ENCODE measurements at places on chromosomes 6 and 20.

DNA sequence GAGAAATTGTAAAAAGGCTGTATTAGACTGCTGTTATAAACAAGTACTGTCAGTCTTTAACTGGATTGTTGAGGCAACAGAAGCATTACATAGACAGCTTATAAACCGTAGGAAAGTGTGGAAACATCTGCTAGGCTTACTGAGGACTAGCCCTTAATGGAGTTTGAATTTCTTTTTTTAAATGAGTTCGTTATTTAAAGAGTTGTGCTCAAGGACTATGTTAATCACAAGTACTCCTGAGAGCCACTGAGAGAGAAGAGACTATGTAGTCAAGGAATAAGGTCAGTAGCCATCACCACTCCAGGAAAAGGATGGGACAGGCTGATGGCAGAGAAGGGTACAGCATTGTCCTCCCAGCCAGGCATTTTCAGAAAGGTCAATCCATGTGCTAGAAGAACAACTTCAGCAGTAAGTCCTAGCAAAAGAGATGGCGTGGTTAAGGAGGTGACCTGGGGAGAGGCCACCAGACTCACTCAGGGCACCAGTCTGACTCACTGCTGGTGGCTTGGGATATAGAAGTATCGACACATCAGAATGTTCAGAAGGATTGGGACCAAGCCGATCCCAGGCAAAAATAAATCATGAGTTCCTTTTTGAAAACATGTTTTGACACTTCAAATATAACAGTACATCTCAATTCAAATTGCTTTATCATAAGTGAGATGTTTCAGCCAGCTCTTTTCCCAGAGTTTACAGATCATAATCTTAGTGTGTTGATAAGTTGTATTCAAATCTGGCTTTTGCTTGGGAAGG lies 6.4 kb downstream of the RPS12 start:
- no peak for DNase-seq

- DNase-seq: no peak
Measured at GRCh38 chr6:56689114-56689513, 46.4 kb upstream of the DST start.

GRCh38 chr20:3423126-3423525 lies 15.7 kb upstream of the DNAAF9 start:
- no peak for DNase-seq

DNA sequence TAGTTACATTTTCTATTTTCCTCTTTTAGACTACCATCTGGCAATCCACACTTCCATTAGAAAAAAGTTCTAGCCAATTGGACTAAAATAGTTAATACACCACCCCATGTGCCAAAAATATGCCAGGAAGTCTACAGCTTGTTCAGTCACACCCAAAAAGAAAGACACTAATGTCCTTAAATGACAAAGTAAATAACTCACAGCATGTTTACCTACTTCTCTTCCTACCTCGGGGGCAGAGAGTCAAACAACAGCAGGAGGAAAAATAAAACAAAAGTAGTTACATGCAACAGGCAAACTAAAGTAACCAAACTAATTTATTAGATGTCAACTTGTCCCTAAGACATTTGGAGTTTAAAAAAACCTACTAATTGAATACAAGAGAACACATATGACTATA lies 57.0 kb downstream of the UBE3D start:
- DNase-seq: no peak

DNA sequence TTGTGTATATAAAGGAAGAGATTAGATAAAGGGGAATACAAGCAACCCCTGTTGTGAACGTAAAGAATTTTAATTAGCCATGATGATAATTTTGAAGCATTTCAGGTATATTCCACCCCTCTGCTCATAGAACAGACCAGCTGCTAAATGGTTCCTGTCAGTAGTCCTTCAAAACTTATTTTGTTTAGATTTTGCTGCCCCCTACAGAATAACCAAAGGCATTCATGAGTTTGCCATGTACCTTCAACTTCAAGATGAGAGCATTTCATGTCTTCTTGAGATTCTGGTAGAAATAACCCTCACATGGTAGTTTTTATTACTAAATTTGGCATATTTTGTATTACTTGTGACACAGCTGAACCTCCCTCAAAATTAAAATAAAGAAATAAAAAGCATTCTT lies 1586.7 kb downstream of the HACE1 start:
- no peak for DNase-seq

GRCh38 chr6:143191361-143191760 lies 130.7 kb downstream of the AIG1 start:
- no peak for DNase-seq

DNA sequence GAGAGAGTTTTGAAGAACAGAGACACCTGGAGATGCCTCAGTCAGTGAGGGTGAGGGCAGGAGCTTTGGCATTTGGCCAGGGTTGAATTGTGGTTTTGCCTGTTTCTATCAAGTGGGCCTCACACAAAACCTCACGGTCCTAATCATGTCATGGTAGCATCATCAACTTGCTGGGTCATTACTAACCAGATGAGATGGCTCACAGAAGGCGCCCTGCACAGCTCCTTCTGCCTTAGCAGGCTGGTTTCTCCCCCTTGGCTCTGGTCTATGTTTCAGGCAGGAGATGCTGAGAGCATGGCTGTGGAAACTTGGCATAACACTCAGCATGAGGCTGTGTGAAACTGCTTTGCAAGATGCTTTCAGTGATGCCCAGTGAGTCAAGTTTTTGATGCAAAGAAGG lies 99.3 kb downstream of the LRRC1 start:
- no peak for DNase-seq

All from activated naive CD4-positive, alpha-beta T cell treated with anti-CD3 and anti-CD28 coated beads, Interleukin-2, amount 50 U/mL, for 72 hours (primary cell).